ENCODE measurements at places on chromosomes 16 and 17. TPM values are rescaled to one million over a fixed set of nuclear protein-coding genes. Genes with fewer than 3 reads are reported as not detected.

Gene TMC8
- not detected for total RNA-seq

Gene PLXDC1
- 0.11 TPM for total RNA-seq

Gene CTRB2
- total RNA-seq: not detected

Gene MYH2
- not detected for total RNA-seq

- DNase-seq: no peak
These were observed 81.2 kb downstream of the TIMM22 start for GRCh38 chr17:1077986-1078711.

GRCh38 chr17:5219536-5219935 lies 15.1 kb downstream of the SCIMP start:
- no peak for DNase-seq

DNA sequence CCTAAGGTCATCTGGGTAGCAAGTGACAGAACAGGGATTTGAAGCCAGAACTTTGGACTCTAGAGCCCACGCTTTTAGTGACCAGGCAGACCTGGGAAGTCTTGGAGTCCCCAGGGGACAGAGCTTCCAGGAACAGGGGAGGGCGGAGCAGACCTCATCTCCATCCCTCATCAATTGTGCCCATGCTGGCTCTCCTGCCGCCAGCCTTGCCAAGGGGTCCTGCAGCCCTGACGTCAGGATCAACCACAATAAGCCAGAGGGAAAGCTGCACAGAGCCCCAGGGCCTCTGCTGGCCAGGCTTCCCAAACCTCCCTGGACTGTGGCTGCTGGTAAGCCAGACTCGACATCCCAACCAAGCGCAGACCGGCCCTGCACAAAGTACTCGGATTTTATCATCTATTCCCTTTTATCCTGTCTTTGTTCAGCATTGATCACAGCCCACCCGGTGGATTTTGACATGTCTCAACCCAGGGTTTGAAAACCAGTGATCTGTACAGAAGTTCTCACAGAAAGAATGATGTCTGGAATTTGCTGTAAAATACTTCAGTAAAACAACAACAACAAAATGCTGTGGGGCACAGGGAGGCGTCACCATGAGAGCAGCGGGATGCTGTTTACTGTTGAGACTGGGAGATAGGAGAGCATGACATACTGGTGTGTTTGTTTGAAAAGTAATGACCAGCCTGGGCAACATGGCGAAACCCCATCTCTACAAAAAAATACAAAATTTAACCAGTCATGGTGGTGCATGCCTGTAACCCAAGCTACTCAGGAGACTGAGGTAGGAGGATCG lies 11.8 kb downstream of the C16orf74 start:
- DNase-seq: no peak

GRCh38 chr16:3007059-3007956 lies 5.4 kb upstream of the CLDN9 start:
- no peak for DNase-seq

DNA sequence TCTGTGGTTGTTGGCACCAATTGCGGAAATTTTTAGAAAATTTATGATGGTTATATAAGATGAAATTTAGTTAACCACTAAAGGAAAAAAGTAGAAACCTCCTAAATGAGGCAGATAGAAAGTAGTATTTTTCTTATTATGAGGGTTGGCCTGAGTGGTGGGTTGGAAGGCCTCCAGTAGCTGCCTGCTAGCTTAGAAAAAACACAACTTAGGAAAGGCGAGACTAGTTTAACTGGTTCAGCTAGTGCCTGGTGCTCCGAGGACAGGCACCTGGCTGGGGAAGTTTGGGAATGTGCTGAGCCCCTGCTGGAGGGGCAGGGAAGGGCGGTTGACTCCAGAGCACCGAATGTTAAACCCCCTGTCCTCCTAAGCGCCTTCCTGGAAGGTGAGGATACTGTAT lies 19.9 kb downstream of the LDHD start:
- no peak for DNase-seq

DNA sequence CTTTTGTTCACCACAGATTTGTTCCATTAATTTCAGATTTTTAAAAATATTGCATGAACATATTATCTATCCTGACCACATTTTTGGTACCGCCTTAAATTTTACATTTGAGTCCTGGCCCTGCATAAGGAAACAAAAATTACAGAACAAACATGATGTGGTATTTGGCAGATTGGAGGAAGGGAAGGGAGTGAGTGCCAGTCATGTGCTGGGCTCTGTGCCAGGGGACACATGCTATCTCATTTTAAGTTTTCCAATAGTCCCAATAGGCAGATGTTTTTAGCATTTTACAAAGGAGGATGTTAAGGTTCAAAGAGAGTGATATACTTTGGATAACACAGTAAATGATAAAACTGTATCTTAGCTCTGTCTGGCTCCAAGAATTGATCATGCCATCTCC lies 185.1 kb downstream of the CDK5R1 start:
- DNase-seq: no peak
